ENCODE measurements at places on chromosomes 13 and 19.

DNA sequence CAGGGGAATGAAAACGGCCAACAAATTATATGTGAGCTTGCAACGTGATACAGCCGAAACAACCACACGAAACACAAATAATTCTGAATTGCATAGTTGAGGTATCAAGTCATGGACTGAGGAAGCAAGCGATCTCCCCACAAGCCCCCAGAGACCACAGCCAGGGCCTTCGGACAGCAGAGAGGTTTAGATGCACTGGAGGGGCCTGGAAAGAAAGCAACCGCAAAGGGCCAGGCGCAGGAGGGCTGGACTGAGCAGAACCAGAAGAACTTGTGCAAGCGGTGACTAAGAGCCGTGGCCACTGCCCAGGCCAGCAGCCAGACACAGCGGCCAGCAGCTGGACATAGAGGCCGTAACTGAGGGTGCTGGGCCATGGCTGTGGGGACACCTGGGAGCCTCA, 131.4 kb downstream of the TNFRSF19 start:
- DNase-seq: no peak

DNA sequence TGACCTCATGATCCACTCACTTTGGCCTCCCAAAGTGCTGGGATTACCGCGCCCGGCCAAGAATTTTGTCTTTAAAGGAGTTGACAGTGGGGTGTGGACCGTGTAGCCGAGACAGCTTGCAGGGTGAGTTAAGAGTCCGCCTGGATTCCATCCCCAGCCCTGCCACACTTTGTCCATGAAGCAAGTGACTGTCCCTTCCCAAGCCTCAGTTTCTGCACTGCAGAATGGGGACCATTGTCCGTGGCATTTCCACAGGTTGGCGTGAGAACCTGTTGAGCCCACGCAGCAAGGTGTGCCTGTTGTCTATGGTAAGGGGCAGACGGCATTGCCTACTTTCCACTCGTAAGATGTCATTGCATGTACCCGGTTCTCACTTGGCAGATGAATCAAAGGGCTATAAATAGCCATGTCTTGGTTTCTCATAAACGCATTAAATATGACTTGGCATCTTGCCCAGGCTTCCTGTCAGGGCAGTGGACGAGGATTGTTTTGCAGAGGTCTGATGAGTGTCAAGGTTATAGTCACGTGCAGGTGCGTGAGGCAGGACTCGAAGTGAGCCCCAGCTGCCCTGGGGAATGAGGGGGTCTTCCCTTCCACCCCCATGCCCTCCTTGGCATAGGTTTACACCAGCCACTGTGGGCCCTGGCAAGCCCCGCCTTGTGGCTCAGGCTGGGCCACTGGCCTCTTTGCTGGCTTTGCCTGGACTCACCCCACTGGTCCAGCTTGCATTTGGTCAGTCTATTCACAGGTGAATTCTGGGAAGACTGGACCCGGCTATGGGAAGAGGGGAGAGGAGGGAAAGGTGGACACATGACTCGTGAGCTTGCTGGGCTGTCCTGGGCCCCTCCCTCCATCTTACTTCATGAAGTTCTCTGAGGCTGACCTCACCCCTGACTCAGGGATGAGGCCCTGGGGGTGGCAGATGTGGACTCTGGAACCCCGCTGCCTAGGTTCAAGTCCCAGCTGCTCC, 14.6 kb downstream of the FAM187B start:
- DNase-seq: peak; percentile 94

GRCh38 chr13:83007226-83007625, 875.0 kb downstream of the SLITRK1 start:
- DNase-seq: no peak

DNA sequence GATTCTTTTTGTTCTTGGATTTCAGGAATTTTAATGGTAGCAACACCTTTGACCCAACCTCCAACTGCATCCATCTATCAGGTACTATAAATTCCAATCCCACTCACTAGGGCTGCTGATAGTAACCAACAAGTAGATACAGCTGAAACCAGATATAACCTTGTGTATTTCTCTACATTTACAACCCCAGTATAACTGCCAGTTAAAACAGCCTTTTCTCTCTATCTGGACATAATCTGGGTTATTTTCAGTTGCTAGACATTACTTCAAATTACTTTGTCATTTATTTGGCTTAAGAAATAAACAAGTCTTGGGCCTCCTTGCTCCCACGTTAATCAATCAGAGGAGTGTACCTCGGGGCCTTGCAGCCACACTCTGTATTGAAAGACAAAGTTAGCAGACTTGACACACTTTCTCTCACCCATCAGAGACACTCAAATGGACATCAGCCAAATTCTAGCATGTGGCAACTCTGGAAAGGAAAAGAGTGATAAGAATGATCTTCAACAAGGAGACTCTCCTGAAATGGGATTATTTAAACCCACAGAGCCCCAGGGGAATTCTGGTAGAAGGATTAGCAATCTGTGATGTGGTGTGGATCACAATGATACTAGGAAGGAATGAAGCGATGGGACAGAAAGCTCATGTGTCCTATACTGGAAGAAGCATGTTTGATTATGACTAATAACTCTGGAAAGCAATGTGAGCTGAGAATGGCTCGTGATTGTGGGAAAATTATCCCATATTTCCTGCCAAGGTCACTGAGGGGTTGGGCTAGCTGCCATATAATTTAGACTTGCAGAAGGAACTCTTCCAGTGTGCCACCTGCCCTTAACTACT, 157.5 kb downstream of the FLT1 start:
- DNase-seq: no peak

- DNase-seq: no peak
These were observed 68.1 kb downstream of the CHST8 start for GRCh38 chr19:33689868-33690267.

GRCh38 chr13:99403458-99403971, 96.3 kb upstream of the GPR183 start:
- DNase-seq: no peak

DNA sequence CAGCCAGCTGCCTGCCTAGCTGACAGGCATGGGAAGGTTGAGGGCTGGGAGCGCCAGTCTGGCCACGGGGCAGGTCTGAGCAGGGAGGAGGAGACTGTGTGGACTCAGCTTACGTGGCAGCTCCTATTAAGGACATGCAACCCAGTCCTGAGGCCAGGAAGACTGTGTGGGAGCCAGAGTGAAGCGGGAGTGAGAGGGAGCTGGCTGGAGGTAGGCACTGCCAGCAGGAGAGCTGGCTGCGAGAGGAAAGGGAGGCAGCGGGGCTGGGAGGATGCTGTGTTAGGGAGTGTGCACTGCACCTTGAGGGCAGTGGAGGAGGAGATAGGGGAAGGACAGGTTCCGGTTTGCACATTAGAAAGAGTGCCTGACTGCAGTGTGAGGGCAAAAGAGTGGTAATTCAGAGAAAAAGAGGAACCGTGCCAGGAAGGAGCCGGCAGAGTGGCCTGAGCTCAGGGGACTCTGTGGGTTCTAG, 99.2 kb downstream of the SLC7A1 start:
- no peak for DNase-seq

GRCh38 chr13:110431425-110432294, 124.6 kb downstream of the COL4A2 start:
- no peak for DNase-seq

DNA sequence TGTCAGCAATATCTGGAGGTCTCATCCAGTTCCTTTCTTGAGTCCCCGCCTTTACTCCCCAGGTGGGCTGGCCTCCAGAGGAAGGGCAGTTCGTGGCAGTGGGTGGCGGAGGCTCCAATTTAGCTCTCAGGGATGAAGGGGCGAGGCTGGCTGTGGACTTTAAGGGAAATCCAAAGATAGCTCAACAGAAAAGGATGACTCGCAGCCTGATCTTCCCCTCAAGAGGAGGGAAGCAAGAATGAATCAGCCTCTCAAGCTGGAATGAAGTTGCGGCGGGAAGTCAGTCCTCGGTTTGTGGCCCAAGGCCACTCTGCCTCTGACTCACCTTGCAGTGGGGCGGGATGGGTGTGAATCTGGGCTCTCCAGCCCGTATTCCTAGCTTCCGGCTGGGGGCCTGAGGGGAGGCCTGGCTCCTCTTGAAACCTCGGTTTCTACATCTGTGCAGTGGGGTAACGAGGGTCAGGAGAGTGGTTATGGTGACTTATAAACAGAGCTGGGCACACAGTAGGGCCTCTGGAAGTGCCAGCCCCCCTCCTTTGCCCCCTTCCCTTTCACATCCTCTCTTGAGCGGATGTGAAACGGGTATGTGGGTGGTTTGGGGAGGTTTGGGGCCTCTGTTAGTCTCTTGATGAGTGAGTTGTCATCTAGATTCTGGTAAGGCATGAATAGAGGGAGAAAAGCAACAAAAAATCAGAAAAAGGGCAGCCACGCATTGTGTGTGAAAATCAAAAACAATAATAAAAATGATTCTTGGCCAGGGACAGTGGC, 10.5 kb upstream of the SMG9 start:
- DNase-seq: no peak

DNA sequence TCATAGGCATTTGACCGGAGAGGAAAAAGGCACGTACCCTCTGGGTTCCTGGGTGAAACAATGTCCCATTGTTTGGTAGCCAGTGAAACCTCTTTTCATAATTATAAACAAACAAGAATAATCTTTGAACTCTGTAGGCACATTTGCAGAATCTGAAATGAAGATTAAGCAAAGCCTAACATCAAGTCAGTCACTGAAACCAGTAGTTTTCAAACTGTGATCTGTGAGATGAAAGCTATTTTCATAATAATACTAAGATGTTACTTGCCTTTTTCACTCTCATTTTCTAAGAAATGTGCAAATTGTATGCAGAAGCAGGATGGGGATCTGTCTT, 105.4 kb downstream of the WDFY2 start:
- DNase-seq: no peak

DNA sequence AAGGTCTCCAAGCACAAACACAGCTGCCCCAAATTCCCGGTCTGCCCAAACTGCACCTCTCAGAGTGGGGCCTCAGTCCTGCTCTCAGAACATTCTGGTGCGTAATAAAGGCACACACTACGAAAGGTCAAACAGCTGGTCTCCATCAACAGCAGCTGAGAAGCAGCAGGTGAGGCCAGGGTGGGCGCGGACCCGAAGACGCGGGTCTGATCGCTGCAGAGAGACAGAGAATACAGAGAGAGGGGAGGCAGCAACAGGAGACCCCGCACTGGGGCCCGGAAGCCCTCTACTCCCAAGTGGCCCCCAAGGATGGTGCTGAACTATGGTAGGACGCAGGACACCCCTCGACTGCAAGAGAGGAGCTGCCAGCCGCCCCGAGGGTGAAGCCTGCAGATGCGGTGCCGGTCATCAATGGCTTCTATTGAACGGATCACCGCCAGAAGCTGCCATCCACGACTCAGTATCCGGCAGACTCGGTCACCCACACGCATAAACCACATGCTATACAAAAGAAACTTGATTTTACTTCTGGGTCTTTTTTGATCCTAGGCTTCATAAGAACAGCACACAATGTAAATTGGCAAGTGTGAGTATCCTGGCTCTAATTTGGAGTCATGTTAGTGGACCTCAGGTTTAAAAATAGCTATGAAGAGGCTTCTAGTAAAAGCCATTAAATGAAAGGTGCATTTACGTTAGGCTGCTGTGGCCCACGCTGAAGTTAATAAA, 33.4 kb downstream of the STK24 start:
- DNase-seq: no peak

- no peak for DNase-seq
These were observed 276.3 kb upstream of the PRR20A start for GRCh38 chr13:56864451-56864850.

DNA sequence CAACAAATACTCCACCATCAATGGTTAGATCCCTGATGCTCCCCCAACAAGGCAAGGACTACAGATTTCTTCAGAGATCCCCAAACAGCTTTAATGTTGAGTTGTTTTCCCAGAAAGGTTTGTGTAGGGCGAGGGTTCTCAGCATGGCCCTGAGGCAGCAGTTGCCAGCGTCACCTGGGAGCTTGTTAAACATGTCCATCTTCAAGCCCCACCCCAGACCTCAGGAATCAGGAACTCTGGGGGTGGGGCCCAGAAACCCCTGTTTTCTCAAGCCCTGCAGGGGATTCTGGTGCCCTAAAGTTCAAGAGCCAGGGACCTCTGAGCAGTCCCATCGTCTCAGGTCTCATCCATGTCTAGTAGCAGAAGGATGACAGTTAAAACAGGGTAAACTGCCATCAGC, 9.6 kb downstream of the EFNB2 start:
- no peak for DNase-seq

All from naive thymus-derived CD8-positive, alpha-beta T cell (primary cell).